ENCODE measurements at places on chromosomes 7 and 10.
A peak's percentile ranks its signal among the peaks of the same experiment; 100 is the strongest.

GRCh38 chr10:95423164-95424005, 132.6 kb upstream of the PDLIM1 start:
- no peak for DNase-seq

GRCh38 chr10:103204353-103205255, 11.5 kb upstream of the NT5C2 start:
- peak; percentile 65 for DNase-seq

GRCh38 chr10:7164955-7165354, 245.9 kb downstream of the SFMBT2 start:
- no peak for DNase-seq

DNA sequence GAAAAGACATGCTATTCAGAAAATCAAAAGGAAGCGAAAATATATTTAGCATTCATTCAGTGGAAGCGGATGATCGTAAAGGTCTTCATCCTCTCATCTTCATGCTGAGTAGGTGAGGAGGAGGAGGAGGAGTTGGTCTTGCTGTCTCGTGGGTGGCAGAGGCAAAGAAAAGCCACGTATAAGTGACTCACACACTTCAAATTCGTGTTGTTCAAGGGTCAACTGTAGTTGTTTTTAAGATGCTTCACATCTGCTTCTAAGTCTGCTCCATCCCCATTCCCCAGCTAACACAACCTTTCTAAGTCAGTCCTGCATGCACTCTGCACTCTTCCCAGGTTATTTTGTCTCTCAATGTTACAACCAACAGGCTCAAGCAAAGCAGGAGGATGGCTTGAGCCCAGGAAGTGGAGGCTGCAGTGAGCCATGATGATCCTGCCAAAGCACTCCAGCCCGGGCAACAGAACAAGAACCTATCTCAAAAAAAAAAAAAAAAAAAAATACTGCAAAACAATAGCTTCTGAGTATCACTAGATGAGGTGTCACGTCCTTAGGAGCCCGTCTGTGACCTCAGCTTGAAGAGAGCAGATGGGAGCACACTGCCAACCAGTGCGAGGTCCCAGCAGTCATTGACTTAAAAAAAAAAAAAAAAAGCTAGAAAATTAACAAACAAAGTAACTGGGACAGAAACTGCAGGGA, 70.5 kb downstream of the SFMBT2 start:
- no peak for DNase-seq

- no peak for DNase-seq
These were observed 2.7 kb upstream of the AOAH start for GRCh38 chr7:36726806-36727503.

DNA sequence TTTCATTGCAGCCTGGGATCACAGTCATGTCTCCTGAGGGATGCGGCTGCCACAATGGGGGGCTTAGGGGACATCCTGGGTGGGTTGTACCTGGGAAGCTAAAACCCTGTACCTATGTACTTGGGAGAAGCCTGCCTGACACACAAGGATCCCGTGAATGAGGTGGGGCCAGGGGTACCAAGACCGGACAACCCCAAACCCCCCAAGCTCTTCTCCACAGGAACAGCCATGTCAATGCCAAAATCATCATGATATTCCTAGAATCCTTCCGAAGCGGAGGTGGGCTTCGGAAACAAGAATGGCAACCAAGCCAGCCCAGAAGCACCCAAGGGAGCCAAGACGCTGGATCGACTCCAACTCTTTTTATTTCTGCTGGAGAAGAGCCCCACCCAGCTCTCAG, 260.3 kb upstream of the TCERG1L start:
- DNase-seq = no peak

DNA sequence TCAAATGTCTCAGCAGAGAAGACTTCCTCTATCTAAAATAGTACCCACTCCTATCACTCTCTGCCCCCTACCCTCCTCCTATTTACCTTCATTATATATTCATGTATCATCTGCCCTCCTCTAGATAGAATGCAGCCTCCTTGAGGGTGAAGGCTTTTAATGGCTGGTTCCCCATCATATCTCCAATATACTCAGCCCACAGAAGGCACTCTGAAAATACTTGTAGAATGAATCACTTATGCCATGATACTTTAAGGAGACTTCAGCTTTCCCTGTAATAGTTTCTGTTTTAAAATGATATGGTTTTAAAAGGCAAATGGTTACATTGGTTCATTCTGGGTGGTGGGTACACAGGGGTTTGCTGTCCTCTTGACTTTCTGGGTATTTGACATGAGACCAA, 25.3 kb downstream of the GFRA1 start:
- no peak for DNase-seq

DNA sequence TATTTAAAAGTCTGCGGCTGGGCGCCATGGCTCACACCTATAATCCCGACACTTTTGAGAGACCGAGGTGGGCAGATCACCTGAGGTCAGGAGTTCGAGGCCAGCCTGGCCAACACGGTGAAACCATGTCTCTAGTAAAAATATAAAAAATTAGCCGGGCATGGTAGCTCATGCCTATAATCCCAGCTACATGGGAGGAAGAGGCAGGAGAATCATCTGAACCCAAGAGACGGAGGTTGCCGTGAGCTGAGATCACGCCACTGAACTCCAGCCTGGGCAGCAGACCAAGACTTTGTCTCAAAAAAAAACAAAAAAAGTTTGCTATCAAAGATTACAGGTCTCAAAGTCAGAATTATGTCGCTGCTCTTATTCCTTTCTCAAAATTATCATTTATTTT, 55.5 kb downstream of the HIBADH start:
- no peak for DNase-seq

GRCh38 chr10:106560925-106561640, 603.4 kb downstream of the SORCS1 start:
- no peak for DNase-seq

GRCh38 chr7:7687800-7688199, 30.6 kb downstream of the RPA3 start:
- no peak for DNase-seq

- DNase-seq = no peak
These were observed 162.1 kb downstream of the CHCHD3 start for GRCh38 chr7:132919771-132920170.

Measured in brain (organoid and tissue), 16 donors.